ENCODE measurements at places on chromosomes 13 and 19.

DNA sequence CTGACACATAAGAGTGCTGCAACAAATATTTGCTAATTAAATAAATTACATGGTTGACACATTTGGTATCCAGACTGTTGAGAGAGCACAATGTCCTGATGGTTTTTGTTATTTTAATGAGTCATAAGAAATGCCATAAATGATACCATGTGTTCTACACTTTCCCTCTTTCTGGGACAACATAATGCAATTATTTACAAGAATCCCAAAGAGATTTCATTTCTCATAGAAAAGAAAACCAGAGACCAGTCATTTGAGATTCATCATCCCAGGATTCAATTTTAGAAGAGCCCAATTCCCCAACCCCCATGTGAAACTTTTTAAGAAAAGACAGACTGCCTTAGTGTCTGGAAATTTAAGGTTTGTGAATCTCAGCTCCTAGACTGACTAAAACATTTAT, 399.6 kb downstream of the DCT start:
- no peak for DNase-seq

GRCh38 chr13:26563713-26564112, 6.2 kb downstream of the WASF3 start:
- DNase-seq: no peak

- DNase-seq: no peak
Measured at GRCh38 chr13:54016542-54016941, 987.9 kb downstream of the OLFM4 start.

DNA sequence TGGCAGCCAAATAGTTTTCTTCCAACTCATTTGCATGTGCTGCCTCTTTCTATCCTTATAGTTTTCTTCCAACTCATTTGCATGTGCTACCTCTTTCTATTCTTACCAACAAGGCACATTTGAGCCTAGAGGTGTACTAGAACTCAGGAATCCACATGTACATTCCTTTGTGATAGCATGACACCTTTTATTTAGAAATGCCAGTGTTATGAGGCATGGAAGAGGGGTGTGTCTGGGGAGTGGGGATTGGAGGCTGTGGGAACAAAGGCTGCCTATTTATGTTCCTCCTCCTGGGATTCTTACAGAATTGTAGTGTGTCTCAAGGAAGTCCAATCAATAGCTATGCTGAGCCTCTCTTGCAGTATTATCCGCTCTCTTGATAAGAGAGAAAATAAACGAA, 966.7 kb downstream of the PCDH17 start:
- no peak for DNase-seq

DNA sequence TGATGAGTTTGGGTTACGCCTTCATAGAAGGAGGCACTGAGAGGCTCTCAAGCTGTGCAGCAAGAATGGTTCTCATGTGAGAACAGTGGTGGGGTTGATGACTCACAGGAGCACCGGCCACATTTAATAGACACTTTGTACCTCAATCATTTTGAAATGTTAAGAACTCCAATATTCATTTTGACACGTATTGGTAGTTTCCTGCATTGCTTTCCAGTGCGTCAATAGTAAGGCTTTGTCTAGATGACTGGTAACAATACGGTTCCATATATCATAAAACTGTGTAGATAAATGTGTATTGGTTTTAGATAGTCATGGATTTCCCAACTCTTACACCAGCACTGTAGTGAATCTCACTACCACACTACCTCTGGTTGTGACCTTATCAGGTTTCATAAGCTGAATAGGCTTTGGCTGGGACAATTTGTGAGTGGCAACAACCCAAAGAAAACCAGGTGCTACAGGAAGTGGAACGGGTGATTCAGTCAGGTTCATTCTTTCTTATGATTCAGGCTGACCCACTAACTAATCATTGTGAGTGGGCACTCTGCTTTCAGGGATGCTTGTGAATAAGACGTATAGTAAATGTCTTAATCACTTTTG, 362.6 kb downstream of the KLF5 start:
- DNase-seq: no peak

GRCh38 chr13:109332506-109333499, 453.6 kb downstream of the IRS2 start:
- no peak for DNase-seq

- no peak for DNase-seq
Measured at GRCh38 chr13:101703081-101703480, 250.6 kb downstream of the ITGBL1 start.

DNA sequence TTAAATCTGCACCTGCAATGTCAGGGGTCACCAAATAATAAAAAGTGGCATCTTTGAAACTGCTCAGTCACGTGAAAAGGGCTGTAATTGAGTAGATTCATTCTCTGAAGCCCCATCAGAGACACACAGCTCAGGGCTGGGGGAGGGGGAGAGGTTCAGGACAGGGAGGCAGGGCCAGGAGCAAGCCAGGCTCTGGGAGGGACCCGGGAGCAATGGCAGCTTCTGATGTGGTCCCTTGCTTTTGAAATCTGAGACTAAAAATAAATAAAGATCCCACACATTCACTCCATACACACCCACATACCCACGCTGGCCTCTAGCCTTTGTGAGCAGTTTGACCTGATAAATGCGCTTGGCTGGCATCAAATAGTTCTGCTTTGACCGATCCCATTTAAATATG, 32.8 kb downstream of the GSX1 start:
- DNase-seq: no peak

- DNase-seq: no peak
Measured at GRCh38 chr19:4580961-4581665, 21.6 kb upstream of the SEMA6B start.

GRCh38 chr13:21060338-21061028, 903 bp downstream of the LATS2 start:
- DNase-seq: no peak

DNA sequence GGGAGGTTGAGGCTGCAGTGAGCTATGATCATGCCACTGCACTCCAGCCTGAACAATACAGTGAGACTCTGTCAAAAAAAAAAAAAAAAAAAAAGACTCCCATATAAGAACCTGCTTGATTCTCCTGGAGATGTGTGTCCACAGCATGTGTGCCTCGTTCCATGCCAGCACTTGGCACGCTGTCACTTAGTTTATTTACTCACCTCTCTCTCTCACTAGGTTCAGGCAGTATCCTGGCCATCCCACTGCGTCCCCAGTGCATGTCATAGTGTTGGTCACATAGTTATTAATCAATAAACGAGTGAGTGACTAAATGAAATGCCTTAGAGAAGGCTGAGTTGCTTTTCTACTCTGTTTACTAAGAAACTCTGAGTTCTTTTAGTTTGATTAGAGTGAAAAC, 79.1 kb upstream of the GPR12 start:
- no peak for DNase-seq

Data from GF-D8 (cell line).